GM12878 (cell line): ENCODE measurements at places on chromosomes 1 and 21. TPM values are rescaled to one million over a fixed set of nuclear protein-coding genes. Genes with fewer than 3 reads are reported as not detected.

The PLD5 gene
- not detected in 2 replicates for polyA plus RNA-seq

The LCE3E gene
- polyA plus RNA-seq: not detected in 2 replicates

The MROH7 gene
- not detected in 2 replicates for polyA plus RNA-seq

The CENPL gene
- polyA plus RNA-seq: 23.9 and 26.5 TPM in 2 replicates

The MEF2D gene
- polyA plus RNA-seq: 19.7 and 44.2 TPM in 2 replicates

The PTGS2 gene
- not detected in 2 replicates for polyA plus RNA-seq

The WRAP73 gene
- polyA plus RNA-seq: 52.1 and 52.5 TPM in 2 replicates

The FAM177B gene
- polyA plus RNA-seq: not detected in 2 replicates

The KCNE1 gene
- not detected in 2 replicates for polyA plus RNA-seq

The RAB4A gene
- 27.6 and 28.8 TPM in 2 replicates for polyA plus RNA-seq
